ENCODE measurements at places on chromosomes 7 and 10.

- peak; percentile 75 for DNase-seq
Measured at GRCh38 chr7:13879994-13880686, 109.3 kb downstream of the ETV1 start.

GRCh38 chr7:89283302-89283701 is 487.8 kb upstream of the TEX47 start:
- DNase-seq: no peak

DNA sequence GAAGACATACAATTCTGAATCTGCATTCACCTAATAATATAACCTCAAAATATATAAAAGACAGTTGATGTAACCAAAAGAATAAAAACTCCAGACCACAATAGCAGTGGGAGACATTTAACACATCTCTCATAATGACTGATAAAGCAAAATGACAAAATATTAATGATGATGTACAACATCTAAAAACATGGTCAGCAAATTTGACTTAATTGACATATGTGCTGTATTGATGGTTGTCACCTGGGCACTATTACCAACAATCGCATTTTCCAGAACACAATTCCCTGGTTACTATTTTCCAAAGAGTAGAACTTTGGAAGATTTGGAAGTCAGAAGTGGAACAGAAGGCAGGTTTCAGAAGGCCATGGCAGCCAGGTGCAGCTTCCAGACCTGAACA is 899.5 kb upstream of the CELF2 start:
- DNase-seq: no peak

DNA sequence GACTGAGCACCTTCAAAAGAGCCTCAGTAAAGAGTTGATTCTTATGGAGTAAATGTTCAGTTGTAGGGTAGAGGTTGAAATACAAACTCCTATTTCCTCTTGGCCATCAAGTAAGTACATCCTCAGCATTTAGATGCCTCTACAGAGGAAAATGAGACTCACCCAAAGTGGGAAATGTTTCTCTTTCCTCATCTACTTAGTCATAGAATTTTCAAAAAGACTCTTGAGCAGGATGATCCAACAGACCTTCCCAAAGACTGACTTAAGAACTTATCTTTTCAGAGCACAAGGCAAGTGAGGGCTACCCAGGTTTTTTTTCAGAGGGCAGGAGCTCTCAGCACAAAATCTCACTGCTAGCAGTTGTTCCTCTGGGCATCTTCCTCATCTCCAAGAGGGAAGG is 449.1 kb downstream of the KCNMA1 start:
- DNase-seq: no peak

DNA sequence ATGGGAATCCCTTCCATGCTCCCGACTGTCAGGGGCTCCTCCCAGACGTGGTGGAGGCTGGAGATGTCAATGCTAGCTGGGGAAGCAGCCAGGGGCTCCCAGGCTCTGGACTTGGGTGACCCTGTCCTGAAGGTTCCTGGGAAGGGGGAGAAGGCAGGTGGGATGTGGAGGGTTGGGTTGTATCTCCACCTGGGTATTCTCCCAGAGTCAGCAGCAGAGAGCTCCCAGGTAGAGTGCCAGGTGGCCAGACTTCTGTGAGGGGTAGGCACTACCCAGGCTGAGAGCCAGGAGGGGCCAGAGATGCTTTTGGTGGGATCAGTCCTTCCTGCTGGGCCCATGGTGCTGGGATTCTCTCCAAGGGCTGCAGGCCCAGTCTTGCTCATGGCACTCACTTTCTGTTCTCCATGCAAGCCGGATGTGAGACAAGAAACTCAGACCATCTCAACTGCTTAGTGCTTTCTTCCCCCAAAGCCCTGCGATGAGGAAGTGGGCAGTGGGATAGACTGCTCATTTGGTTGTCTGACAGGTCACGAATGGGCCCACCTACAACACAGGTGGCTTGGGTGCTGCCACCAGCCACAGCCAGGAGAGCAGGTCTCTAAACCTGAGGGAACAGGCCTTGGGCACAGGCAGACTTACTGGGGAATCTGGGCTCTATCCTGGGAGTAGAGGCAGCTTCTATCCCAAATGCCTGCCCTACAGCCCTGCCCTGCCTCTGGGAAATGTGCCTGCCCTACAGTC is 52.5 kb upstream of the CAMK2B start:
- no peak for DNase-seq

- no peak for DNase-seq
Measured at GRCh38 chr7:157543276-157543675, 206.5 kb downstream of the DNAJB6 start.

DNA sequence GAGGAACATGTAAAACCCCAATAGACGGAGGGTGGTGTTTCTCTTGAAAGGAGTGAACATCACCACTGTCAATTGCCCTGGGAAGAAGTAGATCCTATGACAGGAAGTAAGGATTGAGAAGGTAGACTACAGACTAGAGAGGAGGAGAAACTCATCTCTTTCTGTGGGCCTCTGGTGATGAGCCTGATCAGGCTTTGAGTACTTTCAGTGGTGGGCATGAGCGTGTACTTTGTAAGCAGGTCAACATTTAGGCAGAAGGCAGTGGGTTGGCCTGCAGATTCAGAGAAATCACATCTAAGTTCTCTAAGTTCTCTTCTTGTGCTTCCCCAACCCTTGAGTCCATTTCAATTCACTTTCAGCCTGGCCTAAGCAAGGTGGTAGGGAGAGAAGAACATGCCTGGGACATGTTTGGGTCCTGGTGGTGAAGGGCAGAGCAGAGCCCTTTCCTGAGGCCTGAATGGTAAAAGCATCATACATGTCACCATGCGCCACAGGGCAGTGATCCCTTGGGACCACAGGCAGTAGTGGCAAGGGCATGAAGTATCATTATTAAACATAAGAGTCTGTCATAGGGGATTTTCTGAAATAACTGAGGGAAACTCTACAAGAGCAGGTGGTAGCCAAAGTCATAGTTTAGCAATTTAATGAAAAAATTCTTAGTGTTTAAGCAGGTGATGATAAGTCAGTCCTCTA is 56.4 kb upstream of the ANKRD1 start:
- DNase-seq: no peak

GRCh38 chr7:8229927-8230326 is 32.0 kb downstream of the ICA1 start:
- DNase-seq: no peak
